ENCODE measurements at places on chromosomes 7 and 10. TPM values are rescaled to one million over a fixed set of nuclear protein-coding genes. Genes with fewer than 3 reads are reported as not detected.

The FAM25A gene
- total RNA-seq = not detected

The GFRA1 gene
- total RNA-seq = 0.15 TPM

The NACAD gene
- 5.0 TPM for total RNA-seq

The MYPN gene
- total RNA-seq = 0.33 TPM

Measured in smooth muscle cell of trachea (primary cell).